ENCODE measurements at places on chromosomes 7 and 10. TPM values are rescaled to one million over a fixed set of nuclear protein-coding genes. Genes with fewer than 3 reads are reported as not detected.

The SYNPO2L gene
- total RNA-seq: not detected

DNA sequence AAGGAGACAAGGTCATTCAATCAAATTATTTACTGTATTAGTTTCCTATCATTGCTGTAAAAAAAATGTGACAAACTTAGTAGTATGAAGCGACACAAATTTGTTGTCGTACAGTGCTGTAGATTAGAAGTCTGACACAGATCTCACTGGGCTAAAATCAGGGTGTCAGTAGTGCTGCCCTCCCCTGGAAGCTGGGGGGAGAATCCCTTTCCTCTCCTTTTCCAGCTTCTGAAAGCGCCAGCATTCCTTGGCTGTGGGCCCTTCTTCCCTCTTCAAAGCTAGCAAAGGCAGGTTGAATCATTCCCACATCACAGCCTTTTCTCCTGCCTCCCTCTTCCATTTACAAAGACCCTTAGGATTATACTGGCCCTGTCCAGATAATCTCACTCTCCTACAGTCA lies 28.0 kb downstream of the VPS41 start:
- no peak for DNase-seq

GRCh38 chr7:106839511-106839910 lies 25.6 kb upstream of the PIK3CG start:
- DNase-seq: no peak

DNA sequence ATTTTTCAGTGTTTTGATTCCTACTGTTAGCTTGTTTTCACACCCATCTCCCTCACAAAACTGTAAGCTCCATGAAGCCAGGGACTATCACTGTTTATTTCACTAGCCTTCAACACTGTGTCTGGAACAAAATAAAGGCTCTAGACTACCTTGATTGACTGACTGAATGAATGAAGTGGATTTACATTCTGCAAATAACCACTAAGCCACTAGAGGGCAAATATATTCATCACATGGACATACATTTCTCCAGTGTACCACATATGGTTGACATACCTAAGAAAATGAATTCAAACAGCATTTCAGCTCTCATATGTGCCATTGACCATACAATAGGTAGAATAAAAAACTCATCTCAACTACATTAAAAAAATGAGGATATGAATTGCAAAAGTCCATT lies 185.9 kb downstream of the RAB11FIP2 start:
- no peak for DNase-seq

- DNase-seq: peak; percentile 87
These were observed 13.8 kb upstream of the SEC24C start for GRCh38 chr10:73730153-73730906.

GRCh38 chr10:73937333-73938043 lies 26.6 kb downstream of the PLAU start:
- peak; percentile 15 for DNase-seq

DNA sequence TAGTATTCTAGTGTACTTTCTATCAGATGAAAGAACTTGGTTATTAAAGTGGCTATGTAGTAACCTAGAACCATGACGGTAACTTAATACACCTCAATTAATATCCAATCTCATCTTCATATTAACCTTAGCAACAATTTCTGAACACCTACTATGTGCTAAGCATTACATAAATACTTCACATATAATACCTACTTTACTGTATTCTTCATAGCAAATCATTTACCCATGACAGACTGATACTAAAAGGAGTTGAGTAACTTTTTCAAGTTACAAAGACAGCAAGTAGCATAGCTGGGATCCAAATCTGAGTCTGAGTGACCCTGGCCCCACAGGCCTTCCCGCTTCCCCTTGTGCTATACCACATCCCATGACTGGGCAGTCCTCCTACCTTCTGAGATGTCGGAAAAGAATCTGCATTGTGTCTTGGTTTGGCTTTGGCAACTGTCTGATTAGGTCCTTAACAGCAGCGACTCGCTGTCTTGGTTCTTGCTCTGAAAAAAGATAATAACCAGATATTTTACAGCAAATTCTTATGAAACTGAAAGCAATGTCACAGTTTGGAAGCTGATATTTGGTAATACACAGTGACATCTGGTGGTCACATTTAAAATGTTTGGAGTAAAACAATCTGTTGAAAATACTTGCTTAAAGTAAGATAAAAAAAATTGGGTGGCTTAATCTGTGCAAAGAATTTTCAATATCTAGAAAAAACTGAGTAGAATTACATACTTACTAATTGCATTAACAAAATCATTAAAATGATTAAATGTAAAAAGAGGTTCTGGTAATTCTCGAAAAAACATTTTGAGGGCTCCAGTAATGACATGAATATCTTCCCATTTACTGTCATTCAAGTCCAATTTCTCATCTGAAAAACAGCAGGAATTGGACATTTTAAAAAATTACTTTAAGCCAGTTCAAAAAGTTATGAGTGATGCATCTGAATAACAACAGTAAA lies 120.1 kb downstream of the ARHGAP12 start:
- peak; percentile 88 for DNase-seq

The UCMA gene
- total RNA-seq: not detected

- no peak for DNase-seq
These were observed 59.3 kb upstream of the ECHDC3 start for GRCh38 chr10:11682851-11683250.

DNA sequence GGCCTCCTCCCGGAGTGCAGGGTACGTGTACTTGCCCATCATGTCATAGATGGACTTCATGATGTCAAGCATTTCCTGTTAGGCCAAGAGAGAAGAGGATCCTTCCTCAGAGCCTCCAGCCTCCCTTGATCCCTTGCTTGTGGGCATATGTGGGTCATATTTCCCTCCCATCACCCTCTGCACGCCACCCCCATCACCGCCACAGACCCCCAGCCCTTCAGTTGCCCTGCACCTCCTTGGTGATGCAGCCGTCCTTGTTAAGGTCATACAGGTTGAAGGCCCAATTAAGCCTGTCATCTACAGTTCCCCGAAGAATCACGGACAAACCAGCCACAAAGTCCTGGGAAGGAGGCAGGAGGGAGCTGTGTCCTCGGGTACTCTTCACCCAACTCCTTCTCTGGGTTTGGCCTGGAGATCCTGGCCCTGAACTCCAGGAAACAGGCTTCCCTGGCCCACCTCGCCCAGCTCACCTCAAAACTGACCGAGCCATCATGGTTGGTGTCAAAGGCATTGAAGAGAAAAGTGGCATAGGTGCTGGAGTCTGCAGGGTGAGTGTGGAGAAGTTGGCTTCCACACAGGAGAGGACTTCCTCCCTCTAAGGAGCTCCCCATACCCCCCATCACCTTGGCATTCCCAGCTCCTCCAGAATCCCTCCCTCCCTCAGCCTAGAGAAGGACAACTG lies 9.8 kb upstream of the OGA start:
- no peak for DNase-seq

Measured in RPMI7951 (cell line).